ENCODE measurements at places on chromosomes 2 and 18.

GRCh38 chr18:46341986-46342525 lies 237.9 kb downstream of the HAUS1 start:
- no peak for DNase-seq

DNA sequence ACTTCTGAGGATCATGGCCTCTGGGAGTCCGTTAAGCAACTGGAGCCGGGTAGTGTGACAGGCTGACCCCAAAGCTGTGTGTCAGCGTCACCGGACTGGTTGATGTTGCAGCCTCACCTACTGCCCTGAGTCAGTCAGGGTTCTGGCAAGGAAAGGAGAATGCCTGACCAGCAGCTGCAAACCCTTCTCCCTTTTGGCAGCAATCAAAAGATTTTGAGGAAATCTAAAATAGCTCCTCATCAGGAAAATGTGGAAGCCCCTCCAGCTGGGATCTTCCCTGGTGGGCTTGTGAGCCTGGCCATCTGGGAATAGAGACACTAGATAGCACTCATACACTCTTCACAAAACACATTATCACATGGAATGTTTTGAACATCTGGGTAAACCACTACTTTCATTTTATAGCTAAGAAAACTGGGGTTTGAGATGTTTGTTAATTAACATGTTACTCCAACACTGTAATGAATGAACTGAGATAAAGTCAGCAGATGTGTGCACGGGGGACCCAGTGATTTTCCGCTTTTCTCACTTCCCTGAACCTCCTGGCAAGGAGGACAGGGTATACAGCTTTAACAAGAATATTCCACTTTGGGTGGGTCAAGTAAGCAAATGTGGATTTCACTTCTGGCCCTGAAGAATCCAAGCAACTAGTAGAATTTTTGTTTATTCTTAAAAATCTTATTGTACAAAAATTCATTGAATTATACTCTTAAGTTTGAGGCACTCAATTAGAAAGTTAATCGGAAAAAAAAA lies 24.7 kb downstream of the CLUL1 start:
- no peak for DNase-seq

DNA sequence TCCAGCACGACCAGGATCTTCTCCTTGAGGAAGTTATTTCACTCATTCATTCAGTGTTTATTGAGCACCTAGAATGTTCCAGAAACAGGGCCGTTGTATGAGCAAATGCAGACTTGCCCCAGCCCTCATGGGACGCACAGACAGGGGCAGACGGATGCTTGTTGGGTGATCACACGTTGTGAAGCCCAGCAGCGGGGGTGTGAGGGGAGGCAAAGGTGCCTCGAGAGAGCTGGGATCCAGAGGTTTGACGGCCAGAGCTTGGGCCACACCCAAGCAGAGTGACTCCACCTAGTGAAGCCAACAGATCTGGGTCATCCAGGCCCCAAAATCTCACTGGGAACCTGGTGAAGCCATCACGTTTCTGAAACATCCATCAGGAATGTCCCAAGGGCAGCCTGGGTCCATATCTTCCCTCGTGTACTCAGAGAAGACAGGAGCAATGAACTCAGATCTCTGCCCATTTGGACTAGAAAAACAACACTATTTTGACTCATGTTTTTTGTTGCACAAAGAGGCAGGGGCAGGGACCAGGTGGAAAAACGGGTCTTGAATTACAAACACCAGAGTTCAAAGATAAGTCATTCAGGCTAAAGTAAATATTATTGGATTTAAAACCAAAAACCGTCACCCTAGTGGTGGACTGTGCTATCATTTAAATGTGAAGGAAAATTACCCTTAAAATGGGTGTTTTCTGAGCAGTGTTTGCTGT lies 54.9 kb upstream of the RBM44 start:
- DNase-seq: no peak

DNA sequence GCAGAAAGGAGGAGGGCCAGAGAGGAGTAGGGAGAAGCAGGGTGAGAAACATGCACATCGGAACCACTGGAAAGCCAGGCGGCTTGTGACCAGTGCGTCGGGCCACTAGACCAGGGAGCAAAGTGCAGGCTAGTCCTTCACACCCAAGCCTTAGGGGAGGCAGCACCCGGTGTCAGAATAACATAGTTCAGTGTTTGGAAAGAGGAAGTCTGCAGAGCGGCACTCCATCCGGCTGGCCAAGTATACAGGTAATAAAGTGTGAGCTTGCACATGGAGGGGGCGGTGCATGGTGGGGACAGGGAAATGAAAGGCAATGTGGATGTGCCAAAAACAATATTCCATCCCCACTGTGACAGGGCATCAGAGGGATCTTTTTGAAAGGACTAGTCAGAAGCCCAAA lies 69.7 kb downstream of the ZNF521 start:
- DNase-seq: no peak

DNA sequence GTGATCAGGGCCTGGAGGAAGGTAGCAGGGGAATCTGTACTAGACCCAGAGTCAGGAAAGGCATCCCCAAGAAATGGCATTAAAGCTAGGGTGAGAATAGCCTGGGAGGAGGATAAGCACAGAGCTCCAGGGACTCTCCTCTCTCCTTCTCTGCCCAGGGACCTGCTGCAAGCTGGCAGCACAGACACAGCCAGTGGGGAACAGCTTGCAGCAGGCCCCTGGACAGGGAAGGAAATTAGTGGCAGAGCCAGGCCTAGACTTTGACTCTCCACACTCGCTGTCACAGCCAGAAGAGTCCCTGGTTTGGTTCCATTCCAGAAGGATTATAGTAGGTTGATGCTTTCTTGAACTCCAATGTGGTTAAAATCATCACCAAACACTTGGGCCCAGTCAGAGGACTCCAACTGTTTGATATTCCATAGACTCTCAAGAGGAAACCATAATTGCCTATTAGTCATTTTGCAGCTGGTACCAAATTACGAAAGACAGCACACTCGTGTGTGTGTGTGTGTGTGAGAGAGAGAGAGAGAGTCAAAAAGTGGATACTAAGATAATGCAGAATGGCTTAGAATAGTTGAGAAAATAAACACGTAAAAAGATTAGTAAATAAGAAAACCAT lies 95.5 kb upstream of the ATP8B1 start:
- no peak for DNase-seq

GRCh38 chr2:113768770-113769169 lies 12.3 kb upstream of the SLC35F5 start:
- DNase-seq: no peak

GRCh38 chr2:211503856-211504255 lies 947.5 kb downstream of the CPS1 start:
- DNase-seq: no peak

DNA sequence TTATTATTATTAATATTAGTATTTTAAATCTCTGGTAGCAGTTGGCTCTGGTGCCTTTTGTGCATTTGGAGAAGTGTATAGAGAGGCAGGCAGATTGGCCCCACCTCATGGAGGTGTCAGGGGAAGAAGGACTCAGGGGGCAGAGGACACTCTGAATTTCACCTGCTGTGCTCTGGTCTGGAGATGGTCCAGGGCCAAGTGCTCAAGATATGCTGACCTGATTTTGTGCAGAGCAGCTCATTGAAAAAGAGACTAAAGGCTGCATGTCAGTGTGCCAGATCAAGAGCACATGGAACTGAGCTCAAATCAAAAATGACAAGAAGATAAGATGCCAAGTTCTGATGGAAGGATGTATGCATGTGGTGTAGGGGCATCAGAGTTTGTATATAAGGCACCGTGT lies 323.6 kb upstream of the TNP1 start:
- no peak for DNase-seq

DNA sequence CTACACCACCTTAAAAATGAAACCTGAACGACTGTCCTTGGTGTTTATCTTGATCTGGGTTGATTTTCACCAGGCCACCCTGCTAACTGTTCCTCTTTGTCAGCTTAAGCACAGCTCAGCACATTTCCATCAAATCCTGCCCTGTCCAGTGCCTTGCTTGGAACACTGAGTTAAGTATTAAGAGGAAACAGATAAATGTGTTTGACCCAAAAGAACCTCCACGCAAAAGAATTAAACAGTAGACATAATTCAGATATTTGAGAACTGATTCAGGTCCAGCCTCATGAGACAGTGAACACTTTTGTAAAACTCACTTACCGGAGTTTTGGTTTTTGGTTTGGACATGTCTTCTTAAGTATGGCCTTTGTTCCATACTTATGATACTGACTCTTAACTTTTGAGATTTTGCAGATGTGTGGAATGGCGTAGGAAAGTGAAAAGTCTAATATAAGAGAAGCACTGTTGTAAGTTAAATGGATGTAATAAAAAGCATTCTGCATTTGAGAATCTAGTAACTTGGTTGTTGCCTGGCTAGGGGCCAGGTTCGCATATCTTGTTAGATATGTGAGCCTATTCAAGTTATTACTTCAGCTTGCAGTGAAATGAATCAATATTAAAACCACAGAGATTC lies 88.9 kb upstream of the SERPINE2 start:
- no peak for DNase-seq

GRCh38 chr2:57177176-57177575 lies 869.4 kb upstream of the VRK2 start:
- no peak for DNase-seq

- DNase-seq: no peak
Measured at GRCh38 chr2:123438675-123439074, 586.4 kb upstream of the CNTNAP5 start.

DNA sequence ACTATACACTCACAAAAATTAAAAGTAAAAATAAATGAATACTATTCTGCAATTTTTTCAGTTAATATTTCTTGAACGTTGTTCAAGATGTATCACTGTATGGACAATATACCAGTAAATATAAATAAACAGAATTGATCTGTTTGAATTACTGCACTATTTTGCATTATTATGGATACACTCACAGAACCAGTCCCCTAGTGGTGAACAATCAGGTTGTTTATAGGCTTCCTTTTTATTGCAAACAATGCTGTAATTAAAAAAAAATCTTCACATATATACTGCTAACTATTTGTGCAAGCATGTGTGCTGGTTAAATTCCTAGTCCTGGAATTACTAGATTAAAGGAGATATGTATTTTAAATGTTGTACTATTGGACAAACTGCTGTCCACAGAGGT lies 306.0 kb downstream of the FBXO15 start:
- DNase-seq: no peak

DNA sequence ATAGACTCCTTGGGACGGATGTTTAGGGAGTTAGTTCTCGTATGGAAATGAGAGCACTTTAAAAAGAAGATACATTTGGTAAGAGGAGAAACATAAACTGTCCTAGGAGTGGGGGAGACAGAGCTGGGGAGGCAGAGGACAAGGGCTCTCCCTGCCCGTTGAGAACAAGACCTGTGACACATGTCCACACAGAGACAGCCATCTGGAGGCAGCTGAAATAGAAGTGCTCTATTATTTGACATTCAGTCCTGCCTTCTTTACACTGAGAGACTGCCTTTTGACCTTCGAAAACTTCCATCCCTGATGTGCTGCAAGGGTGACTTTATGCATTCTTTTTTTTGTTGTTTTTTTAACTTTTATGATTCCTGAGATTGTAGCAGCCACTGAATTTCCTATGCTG lies 150.1 kb downstream of the UXS1 start:
- no peak for DNase-seq

DNA sequence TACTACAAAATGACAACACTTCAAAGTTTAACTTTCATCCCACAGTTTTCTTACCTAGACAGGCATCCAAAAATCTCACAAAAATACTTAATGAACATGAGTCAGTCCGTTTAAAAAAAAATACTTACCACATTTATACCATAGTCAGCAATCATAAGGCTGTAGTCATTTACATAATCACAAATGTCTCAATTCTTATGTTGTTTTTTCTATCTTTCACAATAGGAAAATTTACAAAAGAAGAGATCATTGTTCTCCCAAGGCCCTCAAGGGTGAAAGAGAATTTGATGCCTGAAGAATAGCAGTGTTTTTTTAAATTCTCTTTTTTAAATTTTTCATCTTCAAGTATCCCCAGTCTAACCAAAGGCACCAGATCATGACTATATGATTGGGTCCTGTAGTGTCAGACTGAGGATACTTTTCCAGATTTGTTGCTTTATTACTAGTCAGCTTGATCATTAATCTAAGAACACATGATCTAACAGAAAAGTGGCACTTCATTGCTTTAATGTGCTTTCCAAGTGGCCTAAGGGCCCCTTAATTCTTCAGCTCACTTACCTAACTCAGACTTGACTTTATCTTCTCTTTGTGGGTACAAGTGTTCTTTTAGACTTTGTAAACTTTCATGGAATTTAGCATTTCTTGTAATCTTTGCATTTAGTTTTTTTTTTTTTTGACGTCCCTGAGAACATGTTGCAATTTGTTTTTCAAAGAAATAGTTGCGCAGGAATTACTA lies 4.7 kb downstream of the SCYGR5 start:
- no peak for DNase-seq

GRCh38 chr2:143994961-143995360 lies 525.0 kb downstream of the ZEB2 start:
- no peak for DNase-seq

DNA sequence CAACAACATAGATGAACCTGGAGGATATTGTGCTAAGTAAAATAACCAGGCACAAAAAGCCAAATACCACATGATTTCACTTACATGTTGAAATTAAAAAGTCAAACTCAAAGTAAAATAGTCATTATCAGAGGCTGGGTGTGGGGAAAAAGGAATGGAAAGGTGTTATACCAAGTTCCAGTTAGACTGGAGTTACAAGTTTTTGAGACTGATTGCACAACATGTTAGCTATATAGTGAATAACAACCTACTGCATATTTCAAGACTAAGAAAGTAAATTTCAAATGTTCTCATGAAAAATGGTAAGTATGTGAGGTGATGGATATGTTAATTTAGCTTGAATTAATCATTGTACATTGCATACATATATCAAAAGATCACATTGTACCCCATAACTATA lies 116.8 kb upstream of the HNMT start:
- no peak for DNase-seq

DNA sequence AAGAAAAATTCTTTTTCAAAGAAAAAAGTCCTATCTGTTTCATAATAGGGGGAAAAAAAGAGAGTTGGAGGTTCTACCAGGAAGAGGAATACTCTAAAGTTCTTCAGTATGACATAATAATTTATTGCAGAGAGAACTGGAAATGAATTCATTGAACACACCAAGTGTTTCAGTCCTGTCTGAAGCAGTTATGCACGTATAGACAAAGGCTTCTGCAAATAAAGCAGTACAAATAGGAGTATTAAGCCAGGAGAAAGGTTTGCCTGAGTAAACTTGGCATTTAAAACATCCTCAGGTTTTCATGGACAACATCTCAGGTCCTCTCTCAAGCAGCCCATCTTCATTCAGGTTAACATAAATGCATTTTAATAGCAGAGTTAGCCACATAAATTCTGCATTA lies 141.6 kb downstream of the CCDC148 start:
- no peak for DNase-seq

GRCh38 chr18:6521803-6522418 lies 107.2 kb upstream of the L3MBTL4 start:
- no peak for DNase-seq

GRCh38 chr18:61196750-61197149 lies 136.5 kb upstream of the CDH20 start:
- DNase-seq: no peak

Data from activated T-cell treated with anti-CD3 and anti-CD28 coated beads for 24 hours (primary cell).